ENCODE measurements at places on chromosomes 16 and 17.

- DNase-seq = no peak
These were observed 62.8 kb downstream of the CDK5R1 start for GRCh38 chr17:32549559-32549958.

DNA sequence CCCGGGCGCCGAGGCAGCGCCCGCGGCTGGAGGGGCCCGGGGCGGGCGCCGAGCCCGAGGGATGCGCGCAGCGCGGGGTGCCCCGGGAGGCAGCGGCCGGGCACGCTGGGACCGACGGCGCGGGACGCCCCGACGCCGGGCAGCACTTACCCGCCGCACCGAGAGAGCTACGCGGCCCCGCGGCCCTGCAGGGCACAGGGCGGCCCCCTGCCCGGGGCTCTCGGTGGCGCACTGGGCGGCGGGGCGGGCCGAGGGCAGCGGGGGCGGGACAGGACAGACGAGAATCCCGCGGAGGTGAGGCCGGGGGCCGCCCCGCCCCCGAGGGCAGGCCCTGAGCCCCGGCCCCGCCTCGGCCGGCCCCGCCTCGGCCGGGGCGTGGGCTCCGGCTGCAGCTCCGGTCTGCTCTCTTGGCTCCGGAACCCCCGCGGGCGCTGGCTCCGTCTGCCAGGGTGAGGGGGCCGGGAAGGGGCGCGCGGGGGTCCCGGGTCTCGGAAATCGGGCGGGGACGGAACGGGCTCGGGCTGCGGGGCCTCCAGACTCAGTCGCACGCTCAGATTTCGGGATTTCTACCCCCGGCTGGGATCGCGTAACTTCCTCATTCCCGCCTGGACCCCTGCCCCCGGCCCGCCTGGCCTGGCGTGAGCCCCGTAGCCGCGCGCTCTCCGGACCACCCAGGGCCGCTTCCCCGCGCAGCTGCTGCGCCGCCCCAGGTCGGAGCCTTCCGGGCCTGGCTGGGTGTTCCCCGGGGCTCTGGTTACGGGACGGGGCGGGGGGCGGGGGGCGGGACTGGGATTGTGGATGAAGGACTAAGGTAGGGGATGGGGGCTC, at the start of gene PLD2:
PLD2 (plus strand) TSS at position 376 of the 828 bp plus-strand sequence. CDS start 621 bp downstream, outside the sequence.
- peak; percentile 88 for DNase-seq

GRCh38 chr17:20284570-20285295, 182.6 kb downstream of the LGALS9B start:
- no peak for DNase-seq

- DNase-seq = no peak
These were observed 130.4 kb upstream of the PMFBP1 start for GRCh38 chr16:72302332-72302731.

- DNase-seq = no peak
These were observed 210.3 kb upstream of the FOXF1 start for GRCh38 chr16:86299882-86300610.
